T follicular helper cell (primary cell): ENCODE measurements at places on chromosomes 7 and 10.

DNA sequence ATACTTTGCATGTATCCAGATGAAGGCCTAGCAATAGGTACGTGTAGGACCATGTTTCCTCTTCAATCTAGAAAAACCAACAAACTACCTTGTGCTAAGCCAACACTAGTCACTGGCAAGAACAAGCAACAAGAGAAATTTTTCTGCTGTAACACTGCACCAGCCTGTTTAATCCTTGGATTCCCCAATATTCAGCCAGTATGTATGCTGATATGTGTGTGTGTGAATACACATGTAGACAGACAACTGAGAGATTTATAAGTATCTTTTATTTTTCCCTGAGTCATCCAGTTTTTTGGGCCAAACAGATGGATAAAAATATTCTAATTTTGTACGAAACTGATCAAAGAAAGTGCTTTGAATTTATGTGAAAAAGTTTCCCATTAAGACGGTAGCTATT is 26.2 kb downstream of the GLI3 start:
- DNase-seq = no peak

GRCh38 chr7:85475071-85475470 is 288.2 kb upstream of the SEMA3D start:
- no peak for DNase-seq

- DNase-seq = no peak
Measured at GRCh38 chr10:132807621-132808049, 21.7 kb upstream of the NKX6-2 start.

DNA sequence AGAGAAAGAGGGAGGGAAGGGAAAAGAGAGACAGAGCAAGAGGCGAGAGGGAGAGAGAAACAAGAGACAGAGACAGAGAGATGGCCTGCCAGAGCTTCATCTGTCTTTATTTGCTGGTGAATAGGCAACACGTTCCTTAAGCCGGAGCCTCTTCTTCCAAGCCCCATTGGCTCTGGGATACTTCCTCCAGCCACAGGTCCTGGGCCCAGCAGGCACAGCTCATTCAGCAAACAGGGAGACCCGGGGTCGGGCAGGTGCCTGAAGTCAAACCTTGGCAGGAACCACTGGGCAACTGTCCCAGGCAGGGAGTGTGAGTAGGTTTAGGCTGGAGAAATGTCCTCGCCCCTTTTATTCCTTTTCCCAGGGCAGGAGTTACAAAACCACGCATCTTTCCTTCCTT is 68.2 kb downstream of the MYL10 start:
- DNase-seq = no peak

DNA sequence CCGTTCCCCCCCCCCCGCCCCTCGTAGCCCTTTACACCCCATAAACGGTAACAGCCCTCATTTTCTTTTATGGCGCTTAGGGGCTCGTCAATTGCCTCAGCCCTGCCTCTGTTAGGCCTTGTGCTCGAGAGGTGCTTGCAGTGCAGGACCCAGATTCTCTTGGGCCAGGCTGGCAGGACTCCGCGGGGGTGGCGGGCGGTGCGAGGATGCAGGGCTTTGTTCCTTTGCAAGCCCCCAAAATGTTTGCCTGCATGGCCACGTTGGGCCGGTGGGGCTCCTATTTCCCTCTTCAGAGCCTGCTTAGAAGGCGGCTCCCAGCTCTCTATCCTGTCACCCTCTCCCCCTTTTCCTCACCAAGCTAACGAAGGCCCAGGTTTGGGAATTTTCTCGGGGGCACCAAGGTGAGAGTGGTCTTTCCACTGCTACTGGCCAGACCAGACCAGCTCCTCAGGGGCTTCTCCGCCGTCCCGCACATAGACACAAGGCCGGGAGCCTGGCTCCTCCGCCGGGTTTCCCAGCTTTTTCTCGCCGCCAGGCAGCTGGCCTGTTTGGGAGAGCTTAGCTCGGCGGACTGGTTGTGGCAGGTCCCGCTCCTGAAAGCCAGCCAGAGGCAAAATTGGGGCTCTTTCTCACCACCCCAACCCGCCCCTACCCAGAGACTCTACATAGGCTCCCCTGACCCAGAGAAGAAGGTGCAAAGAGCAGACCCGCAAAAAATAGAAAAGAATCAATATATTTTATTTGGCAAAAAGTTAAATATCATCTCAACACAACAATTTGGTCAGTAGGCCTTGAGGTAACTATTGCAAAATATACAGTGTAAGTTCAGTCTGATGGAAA is 3.4 kb downstream of the HOXA9 start:
- DNase-seq = no peak

- no peak for DNase-seq
Measured at GRCh38 chr10:45382591-45382990, 8.6 kb downstream of the ALOX5 start.

- DNase-seq = no peak
Measured at GRCh38 chr10:34739915-34740314, 75.2 kb downstream of the PARD3 start.

DNA sequence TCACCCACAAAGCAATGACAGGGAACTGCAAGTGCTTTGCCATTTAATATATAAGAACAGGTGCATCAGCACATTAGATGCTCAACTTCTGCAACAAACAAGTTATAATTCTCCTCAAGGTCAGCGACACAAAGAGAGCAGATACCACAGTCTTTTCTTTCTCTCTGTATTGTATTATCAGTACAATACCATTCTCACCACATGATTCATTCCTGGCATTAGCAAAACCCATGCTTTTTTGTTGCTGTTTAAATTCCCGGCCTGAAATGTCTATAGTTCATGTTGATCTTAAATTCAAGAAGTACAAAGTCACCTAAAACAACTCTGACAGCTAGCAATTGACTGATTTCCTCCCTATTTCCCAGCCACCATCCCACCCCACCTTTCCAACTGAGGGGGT is 111.8 kb upstream of the FEZF1 start:
- no peak for DNase-seq

DNA sequence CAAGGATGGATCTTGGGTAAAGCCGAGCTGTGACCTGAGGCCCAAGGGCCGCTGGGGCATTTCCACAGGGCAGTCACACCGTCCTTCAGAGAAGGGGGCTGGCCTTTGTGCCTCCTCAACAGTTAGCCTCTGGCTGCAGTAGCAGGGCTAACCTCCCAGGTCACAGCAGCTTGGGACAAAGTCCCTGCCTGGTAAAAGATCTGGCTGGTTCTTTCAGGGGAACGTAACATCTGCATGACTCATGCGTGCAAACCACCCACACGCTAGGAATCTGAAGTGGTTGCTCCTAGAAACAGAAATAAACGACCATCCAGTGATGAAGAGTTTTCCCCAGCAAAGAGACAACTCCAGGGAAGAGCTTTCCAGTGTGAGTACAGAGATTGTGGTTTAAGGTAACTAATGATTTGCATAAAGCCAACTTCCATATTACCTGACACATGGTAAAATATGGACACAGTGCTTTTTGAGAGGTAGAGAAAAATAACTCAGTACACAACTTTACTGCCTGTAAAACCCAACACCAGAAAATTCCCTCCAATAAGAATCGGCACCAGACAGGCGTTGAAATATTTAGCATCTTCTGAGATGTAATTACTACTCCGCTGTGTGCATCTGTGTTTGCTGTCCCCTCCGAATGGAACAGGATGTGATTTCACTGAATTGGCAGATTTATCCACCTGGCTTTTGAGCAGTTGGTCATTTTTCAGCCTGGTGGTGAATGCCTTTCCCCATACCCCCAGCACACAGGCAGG is 84.9 kb upstream of the ADRB1 start:
- DNase-seq = no peak

GRCh38 chr7:138023618-138024342 is 21.9 kb upstream of the CREB3L2 start:
- no peak for DNase-seq

DNA sequence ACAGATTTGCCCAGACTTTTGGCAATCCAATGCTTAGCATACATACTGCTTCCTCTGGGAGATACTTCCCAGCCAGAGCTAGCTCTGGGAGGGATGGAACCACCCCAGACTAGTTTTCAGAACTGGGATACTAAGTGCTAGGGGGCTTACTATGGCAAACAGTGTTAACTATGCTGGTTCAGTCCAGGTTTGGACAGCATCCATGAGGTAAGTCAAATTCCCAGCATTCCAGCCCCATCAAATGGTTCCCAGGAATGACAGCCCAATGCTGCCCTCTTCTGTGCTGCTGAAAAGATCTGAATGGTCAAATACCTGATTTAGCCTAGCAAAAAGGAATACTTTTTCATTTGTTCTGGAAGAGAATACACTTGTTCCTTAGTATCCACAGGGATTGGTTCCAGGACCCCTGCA is 141.7 kb upstream of the CCDC6 start:
- DNase-seq = no peak

GRCh38 chr7:11727864-11728263 is 104.1 kb downstream of the THSD7A start:
- no peak for DNase-seq

- no peak for DNase-seq
Measured at GRCh38 chr10:48209241-48209640, 65.3 kb downstream of the FRMPD2 start.

- no peak for DNase-seq
Measured at GRCh38 chr10:30233186-30233959, 115.7 kb downstream of the MTPAP start.

GRCh38 chr7:153948060-153948459 is 104.1 kb upstream of the DPP6 start:
- no peak for DNase-seq

DNA sequence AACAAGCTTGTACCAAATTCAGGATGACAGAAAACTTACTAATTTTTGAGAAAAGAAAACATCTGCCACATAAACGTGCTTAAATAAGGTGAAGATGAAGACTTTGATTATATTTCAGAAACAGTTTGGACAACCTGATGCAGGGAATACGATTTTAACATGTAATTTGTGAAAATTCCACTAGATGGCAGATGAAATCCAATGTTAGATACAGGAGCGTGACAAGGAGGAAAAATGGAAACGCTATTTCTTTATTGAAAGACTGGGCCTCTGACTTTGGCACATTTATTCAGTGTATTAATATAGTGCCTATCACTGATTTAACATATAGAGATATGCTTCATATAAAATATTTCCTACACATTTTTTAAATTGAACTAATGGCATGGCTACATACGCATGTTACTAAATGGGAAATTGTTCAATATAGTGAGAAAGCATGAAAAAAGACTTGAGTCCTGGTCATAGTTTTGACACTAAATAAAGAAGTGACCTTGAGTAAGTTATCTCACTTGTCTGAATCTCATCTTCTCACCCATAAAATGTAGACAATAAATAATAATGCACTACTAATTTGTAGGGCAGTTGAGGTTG is 60.7 kb downstream of the CD36 start:
- no peak for DNase-seq

DNA sequence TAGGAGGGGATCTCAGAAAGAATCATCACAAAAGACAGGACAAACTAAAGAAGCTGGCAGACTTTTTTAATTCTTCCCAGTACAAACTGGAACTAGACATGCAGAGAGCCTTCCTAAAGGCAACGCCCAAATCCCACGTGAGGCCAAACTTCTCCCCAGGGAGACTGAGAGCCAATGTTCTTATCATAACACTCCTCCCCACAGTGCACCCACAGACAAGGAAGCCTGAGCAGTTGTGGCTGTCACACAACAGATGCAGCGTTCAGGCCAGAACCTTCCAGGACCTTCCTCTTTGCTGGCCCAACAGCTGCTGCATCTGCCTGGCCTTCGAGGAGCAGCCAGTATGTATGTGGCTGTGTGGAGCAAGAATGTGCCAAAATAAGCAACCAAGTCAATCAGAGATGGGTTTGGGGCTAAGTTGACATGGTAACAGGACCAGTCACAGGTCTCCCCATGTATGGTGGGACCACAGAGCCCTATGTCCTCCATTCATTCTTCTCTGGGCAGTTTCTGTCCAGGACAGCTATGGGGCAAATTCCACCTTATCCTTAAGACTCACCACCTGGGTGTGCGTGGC is 34.9 kb downstream of the SRPK2 start:
- no peak for DNase-seq

- no peak for DNase-seq
Measured at GRCh38 chr10:44956226-44956625, 3.4 kb upstream of the RASSF4 start.

DNA sequence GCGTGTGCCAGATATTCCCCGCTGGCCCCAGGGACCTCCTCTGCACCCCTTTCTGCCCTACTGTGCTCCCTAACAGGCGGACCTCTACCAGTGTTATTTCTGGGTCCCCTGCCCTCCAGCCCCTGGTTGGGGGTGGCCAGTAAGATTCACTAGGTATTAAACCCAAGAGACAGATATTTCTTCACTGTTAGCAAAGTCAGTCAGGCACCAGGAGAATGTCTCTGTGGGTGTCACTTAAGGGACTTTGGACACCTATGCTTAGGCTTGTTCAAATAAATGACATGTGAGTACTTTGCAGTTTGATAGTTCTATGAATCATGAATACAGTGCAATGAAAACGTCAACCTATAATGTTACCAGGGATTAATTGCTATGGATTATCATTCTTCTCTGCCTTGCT is 234.3 kb upstream of the IGFBP3 start:
- DNase-seq = no peak

GRCh38 chr10:132630666-132631337 is 93.2 kb downstream of the INPP5A start:
- no peak for DNase-seq

DNA sequence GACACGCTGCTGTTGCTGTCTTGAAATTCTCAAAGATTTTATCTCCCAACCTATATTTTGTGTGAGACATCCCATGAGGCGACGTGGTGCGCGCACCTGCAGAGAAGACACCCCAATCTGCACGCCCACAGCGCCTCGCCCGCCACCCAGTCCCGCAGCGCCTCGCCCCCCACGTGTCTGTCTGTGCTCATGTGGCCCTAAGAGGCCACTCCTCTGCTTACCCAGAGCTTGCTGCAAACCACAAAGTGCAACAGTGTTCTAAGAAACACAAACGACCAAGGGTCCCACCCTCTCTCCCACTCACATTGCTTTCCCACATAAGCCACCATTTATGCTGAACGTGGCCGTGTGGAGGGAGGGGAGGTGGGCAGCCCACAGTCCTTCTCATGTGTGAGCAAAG is 287.2 kb downstream of the PTPRN2 start:
- no peak for DNase-seq

GRCh38 chr10:77187376-77187999 is 450.1 kb downstream of the KCNMA1 start:
- no peak for DNase-seq

GRCh38 chr7:38753347-38753746 is 122.2 kb upstream of the AMPH start:
- DNase-seq = no peak

GRCh38 chr7:81140252-81140651 is 221.4 kb upstream of the SEMA3C start:
- DNase-seq = no peak

- DNase-seq = no peak
Measured at GRCh38 chr10:93678386-93678785, 24.0 kb downstream of the FRA10AC1 start.

GRCh38 chr10:26837139-26837538 is 23.6 kb downstream of the ABI1 start:
- no peak for DNase-seq
